ENCODE measurements at places on chromosomes 2 and 18.
A peak's percentile ranks its signal among the peaks of the same experiment; 100 is the strongest.

DNA sequence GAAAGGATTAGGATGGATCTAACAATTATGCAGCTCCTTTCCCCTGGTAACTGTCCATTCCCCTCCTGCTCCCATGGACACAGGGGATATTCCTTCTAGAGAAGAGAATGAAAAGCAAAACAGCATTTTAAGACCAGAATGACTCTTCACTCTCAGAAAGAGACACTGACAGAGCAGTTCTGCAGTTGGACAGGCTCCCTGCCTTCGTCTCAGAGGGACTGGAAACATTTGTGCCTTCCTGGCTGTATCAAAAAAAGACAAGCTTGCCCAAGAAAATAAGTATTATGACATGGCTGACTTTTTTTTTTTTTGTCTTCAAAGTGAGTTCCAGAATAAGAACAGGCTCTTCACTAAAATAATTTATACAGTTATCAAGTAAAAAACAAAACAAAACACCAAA, 9.5 kb downstream of the PID1 start:
- DNase-seq, result no peak

DNA sequence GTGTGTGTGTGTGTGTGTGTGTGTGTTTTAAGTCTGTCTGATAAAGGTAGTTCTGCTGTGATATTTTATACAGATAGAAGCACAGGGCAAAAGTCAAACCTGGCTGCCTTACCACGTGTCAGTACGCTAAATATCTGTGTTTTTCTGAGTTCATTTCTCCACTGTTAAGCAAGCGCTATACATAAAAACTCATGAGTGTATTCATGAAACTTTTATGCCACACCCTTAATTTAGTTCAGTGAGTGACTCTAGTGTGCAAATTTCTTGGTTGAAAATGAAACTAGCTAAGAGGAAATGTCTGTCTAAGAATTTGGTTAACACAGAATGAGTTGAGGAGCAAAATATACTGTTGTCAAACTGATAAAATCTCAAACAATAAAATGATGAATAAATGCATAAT, 11.2 kb downstream of the CASP10 start:
- no peak for DNase-seq

GRCh38 chr18:28132084-28132483, 44.8 kb downstream of the CDH2 start:
- DNase-seq, result no peak

- DNase-seq, result no peak
These were observed 143.7 kb downstream of the ATL2 start for GRCh38 chr2:38233231-38233983.

DNA sequence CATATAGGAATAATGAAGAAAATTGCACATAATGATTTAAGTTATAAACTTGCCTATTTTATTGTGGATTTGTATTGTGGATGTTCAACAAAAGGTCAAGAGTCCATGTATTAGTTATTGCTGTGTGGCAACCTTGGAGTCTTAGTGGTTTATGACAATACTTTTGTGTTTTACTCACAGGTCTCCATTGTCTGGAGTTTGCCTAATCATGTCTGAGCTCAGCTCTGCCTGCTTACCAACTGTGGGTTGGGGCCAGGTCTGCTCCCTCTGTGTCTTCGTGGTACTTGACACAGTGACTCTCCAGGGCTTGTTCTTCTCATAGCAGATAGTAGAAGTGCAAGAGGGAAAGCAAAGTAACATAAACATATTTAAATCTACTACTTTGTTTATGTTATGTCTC, 382.5 kb downstream of the CBLN2 start:
- DNase-seq, result no peak

DNA sequence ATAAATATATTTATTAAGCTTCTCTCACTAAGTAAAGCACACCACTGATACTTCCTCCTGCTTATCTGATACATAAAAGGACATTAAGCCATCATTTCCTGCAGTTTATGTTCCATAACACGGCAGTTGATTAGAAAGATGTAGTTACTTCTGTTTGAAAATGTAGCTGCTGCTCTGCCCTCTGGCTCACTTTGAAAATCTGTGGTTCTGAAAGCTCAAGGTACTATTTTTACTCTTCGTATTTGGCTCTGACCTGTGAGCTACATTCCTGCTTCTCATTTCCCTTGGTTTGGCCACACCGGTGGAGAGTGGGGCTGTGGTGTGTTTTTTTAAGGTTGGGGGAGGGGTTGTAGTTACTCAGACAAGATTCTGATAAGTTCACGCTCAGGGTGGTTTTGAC, 12.8 kb upstream of the TTN start:
- DNase-seq, result no peak

DNA sequence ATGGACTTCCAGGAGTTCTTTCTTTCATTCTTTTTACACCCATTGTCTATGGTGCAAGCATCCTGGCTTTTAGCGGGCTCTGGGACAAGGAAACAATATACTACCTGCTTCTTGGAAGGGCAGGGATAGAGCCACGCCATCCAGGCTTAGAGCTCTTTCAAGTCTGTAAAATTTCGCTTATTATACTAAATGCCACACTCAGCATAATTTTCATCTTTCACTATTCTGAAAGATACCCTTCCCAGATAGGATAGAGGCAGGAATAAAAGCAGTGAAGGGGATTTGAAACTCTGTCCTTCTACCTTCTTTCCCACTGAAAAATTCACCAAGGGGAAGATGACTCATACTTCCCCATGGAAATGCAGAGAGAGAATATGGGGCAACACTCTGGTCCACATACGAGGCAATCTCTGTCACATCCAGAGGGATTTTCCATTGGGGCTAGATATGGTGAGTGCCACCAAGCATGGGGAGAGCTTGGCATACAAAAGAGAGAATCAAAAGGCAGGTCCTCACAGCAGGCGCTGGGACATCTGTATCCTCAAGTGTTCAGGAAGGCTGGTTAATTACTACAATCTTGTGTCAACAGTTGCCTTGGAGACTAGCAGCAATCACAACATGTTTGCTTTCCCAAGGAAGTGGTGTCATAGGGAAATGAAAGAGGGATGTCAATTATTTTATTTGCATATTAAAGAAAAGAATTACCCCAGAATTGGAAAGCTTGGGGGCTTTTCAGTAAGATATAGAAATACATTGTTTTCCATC, 127.6 kb downstream of the TDRD15 start:
- DNase-seq, result no peak

DNA sequence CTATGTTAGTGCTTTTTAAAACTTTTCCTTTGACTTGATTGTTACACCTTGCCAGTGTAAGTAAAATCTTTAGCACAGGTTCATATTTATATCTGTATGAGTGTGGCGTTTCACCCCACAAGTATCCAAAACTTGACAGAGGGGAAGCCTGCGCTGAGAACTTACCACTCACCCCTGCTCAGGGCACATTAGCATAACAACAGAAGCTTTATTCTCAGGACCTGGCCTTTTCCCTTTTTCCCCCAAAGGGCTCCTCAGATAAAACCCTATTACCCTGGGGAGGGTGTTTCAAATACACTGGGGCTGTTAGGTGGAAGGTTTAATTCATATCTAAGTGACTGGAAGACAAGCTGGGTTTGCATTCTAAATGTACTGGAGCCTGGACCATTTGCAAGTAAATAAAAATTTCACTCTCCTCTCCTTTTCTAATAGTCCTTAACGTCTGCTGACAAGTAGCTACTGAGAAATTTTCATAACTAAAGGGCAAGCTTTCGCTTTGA, 276.6 kb downstream of the RNF152 start:
- no peak for DNase-seq

DNA sequence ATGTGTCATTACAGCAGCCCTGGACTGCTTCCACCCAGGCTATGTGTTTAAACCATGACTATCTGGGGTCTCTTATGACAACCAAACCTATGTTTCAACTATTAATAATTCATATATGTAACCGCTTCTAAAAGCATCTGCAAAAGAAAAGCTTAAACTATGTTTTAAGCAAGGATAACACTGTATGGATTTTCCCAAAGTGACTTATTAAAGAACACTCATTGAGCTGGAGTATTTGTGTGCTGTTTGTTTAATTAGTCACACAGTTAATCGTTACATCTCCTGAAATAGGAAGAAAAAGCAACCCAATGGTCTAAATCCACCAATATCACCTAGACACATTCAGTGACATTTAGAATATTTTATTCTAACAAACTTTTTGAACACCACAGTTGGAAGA, 51.3 kb downstream of the TMEM163 start:
- no peak for DNase-seq

DNA sequence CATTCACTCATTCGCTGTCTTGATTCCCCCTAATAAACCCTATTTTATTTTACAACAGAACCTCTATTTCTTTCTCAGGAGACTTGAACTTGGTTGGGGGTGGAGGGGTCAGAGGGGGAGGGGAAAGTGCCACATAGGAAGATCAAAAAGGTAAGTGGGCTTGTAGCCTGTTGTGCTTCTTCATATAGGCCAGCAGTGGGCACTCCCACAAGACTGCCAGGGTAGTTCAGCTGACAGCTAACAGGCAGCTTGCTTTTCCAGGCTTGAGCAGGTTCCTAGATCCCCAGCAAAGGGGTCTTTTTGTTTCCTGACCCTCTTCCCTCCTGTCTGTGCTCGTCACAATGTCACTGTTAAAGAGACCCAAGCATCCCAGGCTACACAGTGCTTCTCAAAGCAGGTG, 829 bp upstream of the KIAA2012 start:
- no peak for DNase-seq

- no peak for DNase-seq
These were observed 1.5 kb upstream of the GDF7 start for GRCh38 chr2:20665243-20666004.

DNA sequence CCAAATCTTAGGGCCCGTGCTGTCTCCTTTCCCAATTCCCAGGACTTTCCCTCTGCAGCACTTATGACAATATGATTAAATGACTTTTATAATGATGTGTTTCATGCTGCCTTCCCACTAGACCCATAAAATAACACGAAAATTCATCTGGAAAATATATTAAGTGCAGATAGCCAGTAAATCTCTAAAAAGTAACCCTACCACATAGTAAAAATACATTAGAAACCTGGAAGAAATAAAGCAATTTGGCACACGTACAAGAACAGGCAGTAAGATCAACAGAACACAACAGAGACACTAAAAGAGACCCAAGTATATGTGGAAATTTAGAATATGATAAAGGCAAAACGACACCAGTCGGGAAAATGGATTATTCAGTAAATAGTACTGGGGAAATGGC, 30.2 kb upstream of the POMC start:
- no peak for DNase-seq

GRCh38 chr2:72000110-72000509, 147.6 kb downstream of the CYP26B1 start:
- DNase-seq, result no peak

DNA sequence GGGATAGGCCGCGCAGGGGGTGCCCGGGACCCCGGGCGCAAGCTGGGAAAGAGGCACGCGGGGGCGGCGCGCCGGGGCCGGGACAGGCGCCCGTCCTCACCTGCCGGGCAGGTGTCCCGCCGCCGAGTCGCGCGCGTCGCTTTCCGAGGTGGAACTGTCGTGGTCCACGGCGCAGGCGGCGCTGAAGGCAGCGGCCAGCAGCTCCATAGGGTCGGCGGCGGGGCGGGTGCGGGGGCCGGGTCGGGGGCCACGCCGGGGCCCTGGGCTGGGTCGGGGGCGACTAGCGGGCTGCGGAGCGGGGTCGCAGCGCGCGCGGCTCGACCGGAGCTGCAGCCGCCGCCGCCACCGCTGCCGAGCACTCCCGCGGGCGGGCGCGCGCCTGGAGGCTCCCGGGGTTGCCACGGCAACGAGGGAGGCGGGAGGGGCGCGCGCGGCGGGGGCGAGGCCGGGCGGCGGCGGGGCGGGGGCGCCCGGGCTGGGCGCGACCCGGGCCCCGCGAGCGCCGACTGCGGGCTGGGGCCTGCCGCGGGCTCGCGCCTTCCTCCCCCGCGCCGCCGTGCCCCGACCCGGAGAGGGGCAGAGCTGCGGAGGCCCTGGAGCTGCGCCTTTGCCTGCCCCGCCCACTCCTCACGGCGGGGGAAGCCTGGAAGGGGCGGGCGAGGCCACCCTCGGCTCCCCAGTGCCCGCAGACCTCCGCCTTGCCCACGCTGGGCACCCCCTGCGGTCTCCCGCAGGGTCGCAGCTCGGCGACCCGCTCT, 57.9 kb downstream of the SNORC start:
- DNase-seq, result peak; percentile 44

DNA sequence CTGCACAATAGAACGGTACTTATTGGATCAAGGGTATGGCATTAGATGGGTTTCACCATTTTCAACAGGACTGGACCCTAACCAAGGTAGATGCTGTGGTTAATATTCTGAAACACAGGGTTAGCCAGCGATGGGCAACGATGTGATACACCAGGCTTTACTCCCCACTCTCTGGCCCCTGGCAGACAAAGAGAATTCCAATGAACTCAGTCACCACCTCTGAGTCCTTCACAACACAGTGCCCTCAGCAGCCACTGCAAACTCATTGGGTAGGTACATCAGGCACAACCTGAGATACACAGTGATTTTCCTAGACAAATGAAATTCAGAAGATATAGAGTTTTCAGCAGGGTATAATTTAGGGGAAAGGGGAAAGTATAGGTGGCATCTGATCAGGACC, 634.5 kb downstream of the ZEB2 start:
- no peak for DNase-seq

GRCh38 chr18:993560-993959, 88.9 kb downstream of the ADCYAP1 start:
- no peak for DNase-seq

- no peak for DNase-seq
These were observed 2.4 kb upstream of the CHRNG start for GRCh38 chr2:232537079-232537478.

DNA sequence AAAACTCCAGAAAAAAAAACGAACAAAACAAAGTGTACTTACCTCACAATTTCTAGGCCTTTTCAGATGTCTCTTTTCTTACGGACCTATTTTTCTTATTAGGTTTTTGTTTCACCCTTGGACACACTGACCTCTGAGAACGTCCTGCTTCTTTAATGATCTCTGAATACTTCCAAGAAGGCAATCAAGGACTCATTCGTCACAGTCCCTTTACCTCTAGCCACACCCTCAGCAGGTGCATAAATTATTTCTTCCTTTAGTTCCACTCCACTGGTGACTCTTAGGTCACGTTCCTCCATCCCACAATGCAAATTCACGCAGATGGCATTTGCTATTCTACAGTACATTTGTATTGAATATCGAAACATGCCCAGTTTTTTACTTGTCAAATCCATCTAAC, 21.9 kb downstream of the PELI1 start:
- DNase-seq, result no peak

DNA sequence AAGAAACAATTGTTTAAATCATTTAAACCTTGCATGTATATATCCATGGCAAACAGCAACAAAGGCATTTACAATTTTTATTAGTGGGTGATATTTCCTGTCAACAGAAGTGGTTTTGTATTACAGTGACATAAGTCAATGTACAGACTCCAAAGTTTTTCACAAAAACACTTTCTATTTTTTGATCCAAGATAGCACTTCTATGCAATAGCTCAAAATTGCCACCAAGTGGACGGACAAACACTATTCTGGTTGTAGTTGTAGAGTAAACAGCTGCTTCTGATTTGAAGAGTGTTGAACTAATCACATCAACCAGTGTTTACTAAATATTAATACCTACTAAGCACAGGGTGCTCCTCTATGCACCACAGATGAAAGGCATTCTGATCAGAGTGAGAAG, 421.4 kb downstream of the NCKAP5 start:
- DNase-seq, result no peak

GRCh38 chr2:46431481-46432235, 47.7 kb upstream of the TMEM247 start:
- no peak for DNase-seq
